ENCODE measurements at places on chromosomes 6 and 20.

- no peaks in the 10 kb centered on the region for H3K4me1 ChIP-seq
- H3K4me3 ChIP-seq, result no peak overlapping the region
- no peaks in the 10 kb centered on the region for H3K36me3 ChIP-seq
- H3K27ac ChIP-seq, result no peak overlapping the region
- no peaks in the 10 kb centered on the region for H3K27me3 ChIP-seq
These were observed 69.9 kb upstream of the MYLIP start for GRCh38 chr6:16058929-16059345.

GRCh38 chr20:63322146-63322932, 29.4 kb downstream of the COL20A1 start:
- no peak overlapping the region for H3K4me3 ChIP-seq
- no peaks in the 10 kb centered on the region for H3K36me3 ChIP-seq
- no peak overlapping the region for H3K27ac ChIP-seq
- no peaks in the 10 kb centered on the region for H3K4me1 ChIP-seq
- peaks cover 66% of the 10 kb centered on the region for H3K27me3 ChIP-seq

GRCh38 chr6:42279966-42280629, 62.4 kb upstream of the MRPS10 start:
- H3K4me3 ChIP-seq, result no peak overlapping the region
- peaks cover 28% of the 10 kb centered on the region for H3K4me1 ChIP-seq
- no peaks in the 10 kb centered on the region for H3K27me3 ChIP-seq
- no peak overlapping the region for H3K27ac ChIP-seq

GRCh38 chr20:24460712-24461111, 8.7 kb upstream of the SYNDIG1 start:
- H3K4me1 ChIP-seq, result no peaks in the 10 kb centered on the region
- no peaks in the 10 kb centered on the region for H3K36me3 ChIP-seq
- H3K27ac ChIP-seq, result no peak overlapping the region
- no peak overlapping the region for H3K4me3 ChIP-seq
- no peak for DNase-seq

DNA sequence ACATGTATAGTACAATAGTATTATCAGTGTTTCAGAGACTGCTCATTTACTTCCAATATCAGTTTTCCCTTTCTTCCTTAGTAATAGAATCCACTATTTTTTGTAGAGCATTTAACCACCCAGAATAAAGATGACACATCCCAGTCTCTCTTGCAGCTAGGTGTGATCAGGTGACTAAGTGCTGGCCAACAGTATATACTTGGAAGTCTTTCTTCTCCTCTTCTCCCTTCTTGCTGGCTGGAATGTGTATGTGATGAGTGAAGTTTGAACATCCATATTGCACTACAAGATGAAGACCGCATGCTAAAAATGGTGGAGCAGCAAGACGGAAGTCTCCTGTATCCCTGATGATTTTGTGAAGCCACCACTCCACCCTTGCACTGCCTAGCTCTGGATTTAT, 14.5 kb upstream of the BTBD9 start:
- DNase-seq, result no peak
- H3K27me3 ChIP-seq, result no peaks in the 10 kb centered on the region
- H3K4me1 ChIP-seq, result no peaks in the 10 kb centered on the region
- no peak overlapping the region for H3K4me3 ChIP-seq

GRCh38 chr6:38715016-38715689, at the start of gene DNAH8:
Gene DNAH8 (plus strand): TSS chr6:38715311. CDS start chr6:38722810, 7,499 bp downstream.
- H3K36me3 ChIP-seq, result no peaks in the 10 kb centered on the region
- H3K27me3 ChIP-seq, result peaks cover 58% of the 10 kb centered on the region
- no peak for DNase-seq
- H3K4me3 ChIP-seq, result peak within 1 kb of the TSS; percentile 40
- H3K27ac ChIP-seq, result no peak within 1 kb of the TSS

GRCh38 chr6:15417811-15418210, 171.9 kb downstream of the JARID2 start:
- H3K27me3 ChIP-seq, result no peaks in the 10 kb centered on the region
- no peak overlapping the region for H3K27ac ChIP-seq
- no peak for DNase-seq
- no peaks in the 10 kb centered on the region for H3K36me3 ChIP-seq
- H3K4me1 ChIP-seq, result peaks cover 25% of the 10 kb centered on the region
- no peak overlapping the region for H3K4me3 ChIP-seq

DNA sequence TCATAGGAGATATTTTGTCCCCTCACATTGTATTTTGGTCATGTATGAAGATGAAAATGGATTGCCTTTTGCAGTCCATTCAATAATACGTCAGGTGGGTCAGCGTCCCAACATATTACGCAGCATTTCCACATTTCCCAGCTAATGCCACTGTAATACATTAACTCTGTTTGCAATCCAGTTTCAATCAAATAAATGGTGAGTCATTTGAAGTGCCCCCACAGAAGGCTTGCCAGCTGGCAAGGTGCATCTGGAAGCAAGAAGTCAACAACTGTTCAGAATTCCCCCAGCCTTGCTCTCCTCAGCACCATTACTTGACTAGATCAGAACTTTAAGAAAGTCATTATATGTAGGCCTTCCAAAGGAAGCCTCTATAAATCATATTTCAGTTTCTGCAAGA, 50.4 kb downstream of the PHACTR1 start:
- no peak overlapping the region for H3K4me3 ChIP-seq
- H3K36me3 ChIP-seq, result no peaks in the 10 kb centered on the region
- peaks cover 24% of the 10 kb centered on the region for H3K27me3 ChIP-seq
- no peak overlapping the region for H3K27ac ChIP-seq
- DNase-seq, result no peak

DNA sequence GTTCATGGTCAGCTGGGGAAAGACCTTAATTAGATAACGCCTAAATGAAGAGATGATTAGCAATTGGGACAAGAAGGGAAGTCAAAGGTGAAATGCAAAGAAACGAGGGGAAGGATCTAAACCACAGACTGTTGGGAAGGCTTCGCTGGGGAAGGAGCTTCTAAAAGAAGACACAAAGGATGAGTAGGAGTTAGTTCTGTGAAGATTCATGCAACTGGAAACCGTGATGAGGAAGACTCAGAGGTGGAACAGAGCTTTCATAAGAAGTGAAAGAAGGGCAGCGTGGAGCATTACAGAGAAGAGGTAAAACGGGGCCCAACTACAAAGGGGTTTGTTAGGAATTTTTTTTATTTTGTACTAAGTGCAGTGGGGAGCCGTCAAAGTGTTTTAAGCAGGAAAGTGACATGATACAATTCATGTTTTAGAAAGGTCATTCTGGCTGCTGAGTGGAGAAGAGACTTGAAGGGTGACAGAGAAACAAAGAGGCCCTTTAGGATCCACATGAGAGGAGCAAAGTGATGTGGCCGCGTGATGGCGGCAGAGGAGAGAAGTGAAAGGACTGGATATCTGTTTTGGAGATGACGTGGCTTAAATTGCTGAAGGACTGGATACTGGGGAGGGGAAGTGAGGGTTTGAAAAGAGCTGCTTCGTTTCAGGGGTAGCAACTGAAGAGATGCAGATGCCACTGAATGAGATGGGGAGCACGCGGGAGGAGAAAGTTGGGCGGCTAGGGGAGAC, 33.6 kb downstream of the TTI1 start:
- no peak overlapping the region for H3K27ac ChIP-seq
- peaks cover 95% of the 10 kb centered on the region for H3K36me3 ChIP-seq
- no peak overlapping the region for H3K4me3 ChIP-seq
- no peak for DNase-seq
- H3K4me1 ChIP-seq, result no peaks in the 10 kb centered on the region
- no peaks in the 10 kb centered on the region for H3K27me3 ChIP-seq

DNA sequence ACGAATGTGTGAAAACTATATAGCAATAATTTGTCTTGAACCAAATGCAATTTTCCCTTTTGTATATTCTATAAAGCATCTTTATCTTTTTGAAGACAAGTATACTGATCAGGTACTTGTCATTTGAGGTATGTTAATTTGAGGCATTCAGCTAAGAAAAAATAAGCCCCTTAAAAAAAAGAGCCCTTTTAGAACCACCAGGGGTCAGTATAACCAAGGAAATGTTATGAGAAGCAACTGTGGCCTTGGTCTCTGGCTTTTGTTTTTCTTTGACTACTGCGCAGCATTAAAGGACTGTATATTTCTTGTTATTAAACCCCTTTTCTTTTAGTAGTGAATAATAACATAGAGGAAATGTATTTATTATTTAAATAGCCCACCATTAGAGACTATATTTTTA, 43.1 kb downstream of the CD109 start:
- H3K4me3 ChIP-seq, result no peak overlapping the region
- DNase-seq, result no peak
- H3K27me3 ChIP-seq, result no peaks in the 10 kb centered on the region
- peaks cover 17% of the 10 kb centered on the region for H3K36me3 ChIP-seq
- H3K4me1 ChIP-seq, result no peaks in the 10 kb centered on the region

DNA sequence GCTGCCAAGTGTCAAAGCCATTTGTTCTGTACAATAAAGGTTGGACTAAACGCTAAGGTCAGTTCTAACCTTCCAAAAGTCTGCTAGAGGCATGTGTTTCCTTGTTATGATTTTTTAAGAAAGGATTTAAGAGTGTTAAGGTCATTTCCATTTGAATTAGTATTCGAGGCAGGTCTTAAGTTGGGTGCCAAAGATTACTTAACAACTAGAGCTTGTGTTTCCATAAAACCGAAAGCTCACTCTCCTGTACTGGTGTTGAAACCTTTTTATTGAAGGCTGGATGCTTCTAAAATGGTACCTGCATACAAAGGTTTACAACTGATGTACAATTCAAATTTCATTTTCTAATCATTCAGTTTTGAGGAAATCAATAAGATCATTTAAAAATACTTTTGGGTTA, 82.4 kb downstream of the RNF144B start:
- H3K27ac ChIP-seq, result no peak overlapping the region
- H3K36me3 ChIP-seq, result peaks cover 19% of the 10 kb centered on the region
- H3K27me3 ChIP-seq, result no peaks in the 10 kb centered on the region
- no peaks in the 10 kb centered on the region for H3K4me1 ChIP-seq

DNA sequence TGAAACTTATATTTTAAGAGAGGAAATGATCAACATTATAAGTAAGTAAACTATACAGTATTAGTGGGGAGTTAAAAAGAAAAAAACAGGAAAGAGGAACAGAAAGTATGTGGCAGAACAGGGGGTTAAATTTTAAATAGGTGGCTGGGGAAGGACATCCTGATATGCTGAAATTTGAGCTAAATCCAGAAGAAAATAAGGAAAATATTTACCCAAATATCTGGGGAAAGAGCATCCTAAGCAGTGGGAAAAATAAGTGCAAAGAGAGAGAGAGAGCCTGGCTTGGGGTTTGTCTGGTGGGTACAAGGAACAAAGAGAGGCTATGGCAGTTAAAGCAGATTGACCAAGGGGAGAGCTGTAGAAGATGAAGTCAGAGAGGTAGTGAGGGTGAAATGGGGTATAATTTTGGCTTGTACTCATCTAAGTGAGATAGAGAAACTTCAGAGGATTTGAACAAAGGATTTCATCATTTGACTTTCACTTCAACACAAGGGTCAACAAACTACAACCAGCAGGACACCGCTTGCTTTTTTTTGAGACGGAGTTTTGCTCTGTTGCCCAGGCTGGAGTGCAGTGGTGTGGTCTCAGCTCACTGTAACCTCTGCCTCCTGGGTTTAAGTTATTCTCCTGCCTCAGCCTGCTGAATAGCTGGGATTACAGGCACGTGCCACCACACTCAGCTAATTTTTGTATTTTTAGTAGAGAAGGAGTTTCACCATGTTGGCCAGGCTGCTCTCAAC, 328.4 kb upstream of the CNR1 start:
- no peaks in the 10 kb centered on the region for H3K27me3 ChIP-seq
- H3K27ac ChIP-seq, result no peak overlapping the region
- H3K36me3 ChIP-seq, result no peaks in the 10 kb centered on the region
- DNase-seq, result no peak
- H3K4me1 ChIP-seq, result no peaks in the 10 kb centered on the region

DNA sequence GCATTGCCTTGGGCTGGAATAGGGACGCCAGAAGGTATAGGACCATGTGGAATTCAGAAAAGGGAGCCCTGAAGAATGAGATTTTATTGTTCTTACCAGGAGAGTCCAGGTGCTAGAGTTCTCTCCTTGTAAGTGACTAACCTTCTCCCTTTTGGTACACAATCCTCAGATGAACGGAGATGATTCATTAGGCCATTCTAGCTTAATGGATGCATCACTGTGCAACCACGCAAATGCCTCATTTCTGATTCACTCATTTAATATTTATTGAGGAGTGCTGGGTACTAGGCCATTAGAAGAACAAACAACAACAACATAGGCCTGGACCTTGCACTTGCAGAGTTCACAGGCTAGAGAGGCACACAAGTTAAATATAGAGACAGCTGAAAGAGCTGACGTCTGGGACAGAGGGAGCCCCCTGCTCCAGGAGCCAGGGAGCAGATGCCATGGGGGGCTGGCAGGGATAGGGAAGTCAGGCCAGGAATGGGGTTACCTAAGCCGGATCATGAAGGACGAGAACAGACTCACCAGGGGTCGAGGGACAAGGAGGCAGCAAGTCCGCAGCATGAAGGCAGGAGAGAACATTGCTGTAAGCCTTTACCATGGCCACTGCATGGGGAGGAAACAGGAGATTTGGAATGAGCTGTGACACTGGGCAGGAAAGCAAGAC, 179.5 kb upstream of the AKAP12 start:
- H3K36me3 ChIP-seq, result no peaks in the 10 kb centered on the region
- H3K27me3 ChIP-seq, result no peaks in the 10 kb centered on the region
- DNase-seq, result no peak
- no peak overlapping the region for H3K27ac ChIP-seq
- H3K4me1 ChIP-seq, result peaks cover 9% of the 10 kb centered on the region

DNA sequence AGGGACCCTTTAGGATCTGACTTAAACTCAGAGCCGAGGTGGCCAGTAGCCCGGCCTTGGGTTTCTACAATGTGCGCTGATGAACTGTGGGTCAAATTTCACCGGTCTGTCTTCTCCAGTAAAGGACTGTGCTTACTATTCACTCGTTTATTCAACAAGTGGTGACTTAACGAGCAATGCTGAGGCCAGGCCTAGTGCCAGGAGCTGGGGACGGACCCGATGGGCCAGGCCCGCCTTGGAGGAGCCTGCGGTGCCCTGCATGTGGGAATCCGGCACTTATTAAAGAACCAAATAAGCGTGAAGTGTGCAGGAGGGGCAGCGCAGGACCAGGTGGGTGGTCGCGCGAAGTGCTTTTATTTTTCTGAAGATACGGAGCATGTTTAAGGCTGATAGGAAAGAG, 24.0 kb downstream of the CTCFL start:
- H3K4me3 ChIP-seq, result no peak overlapping the region
- H3K27me3 ChIP-seq, result peaks cover 21% of the 10 kb centered on the region
- no peak overlapping the region for H3K27ac ChIP-seq
- H3K36me3 ChIP-seq, result no peaks in the 10 kb centered on the region
- peaks cover 8% of the 10 kb centered on the region for H3K4me1 ChIP-seq

DNA sequence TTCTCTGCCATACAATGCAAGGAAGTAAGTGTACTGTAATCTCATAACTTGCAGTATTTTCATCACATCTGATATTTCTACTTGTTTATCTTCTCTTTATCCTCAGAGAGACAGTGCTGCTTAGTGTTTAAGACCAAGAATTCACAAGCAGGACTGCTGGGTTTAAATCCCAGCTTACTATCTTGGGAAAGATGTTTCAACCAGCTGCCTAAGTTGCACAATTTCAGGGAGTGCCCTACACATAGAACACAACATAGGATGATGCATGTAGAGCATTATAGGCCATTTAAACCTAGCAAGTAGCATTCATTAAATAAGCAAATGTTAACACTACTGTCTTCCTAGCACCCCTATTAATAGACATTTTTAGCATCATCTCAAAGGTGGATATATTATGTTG, 205.2 kb upstream of the CEP162 start:
- peaks cover 3% of the 10 kb centered on the region for H3K27me3 ChIP-seq
- DNase-seq, result no peak
- no peak overlapping the region for H3K27ac ChIP-seq
- H3K4me1 ChIP-seq, result no peaks in the 10 kb centered on the region
- H3K4me3 ChIP-seq, result no peak overlapping the region

GRCh38 chr6:88513920-88514319, 347.8 kb upstream of the CNR1 start:
- H3K4me3 ChIP-seq, result no peak overlapping the region
- no peak for DNase-seq
- no peak overlapping the region for H3K27ac ChIP-seq
